ENCODE measurements at places on chromosomes 2 and 18. TPM values are rescaled to one million over a fixed set of nuclear protein-coding genes. Genes with fewer than 3 reads are reported as not detected.

GRCh38 chr2:202335791-202336467, 40.2 kb upstream of the BMPR2 start:
- DNase-seq = no peak

ZNF521 gene
- total RNA-seq = 3.2 TPM

B3GNT7 gene
- total RNA-seq = 149 TPM

FAM124B gene
- total RNA-seq = 0.43 TPM

DNA sequence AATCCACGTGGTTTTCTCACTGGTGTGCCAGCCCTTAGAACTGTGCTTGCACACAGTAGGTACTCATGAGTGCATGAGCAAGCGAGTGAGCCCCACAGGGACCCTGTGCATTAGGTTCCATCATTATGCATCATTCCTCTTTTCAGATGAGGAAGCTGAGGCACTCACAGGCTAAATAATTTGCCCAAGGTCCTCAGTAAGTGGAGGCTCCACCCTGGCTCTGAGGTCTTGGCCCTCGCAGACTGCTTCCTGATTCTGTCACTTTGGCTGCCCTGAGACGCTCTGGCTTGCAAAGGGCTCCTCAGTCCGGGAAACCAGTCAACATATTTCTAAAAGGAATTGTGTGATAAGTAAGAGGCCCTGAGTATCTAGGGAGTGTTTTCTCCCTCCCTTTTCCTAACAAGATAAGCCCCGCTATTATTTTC, 71.7 kb downstream of the IL1R2 start:
- DNase-seq = no peak

DNA sequence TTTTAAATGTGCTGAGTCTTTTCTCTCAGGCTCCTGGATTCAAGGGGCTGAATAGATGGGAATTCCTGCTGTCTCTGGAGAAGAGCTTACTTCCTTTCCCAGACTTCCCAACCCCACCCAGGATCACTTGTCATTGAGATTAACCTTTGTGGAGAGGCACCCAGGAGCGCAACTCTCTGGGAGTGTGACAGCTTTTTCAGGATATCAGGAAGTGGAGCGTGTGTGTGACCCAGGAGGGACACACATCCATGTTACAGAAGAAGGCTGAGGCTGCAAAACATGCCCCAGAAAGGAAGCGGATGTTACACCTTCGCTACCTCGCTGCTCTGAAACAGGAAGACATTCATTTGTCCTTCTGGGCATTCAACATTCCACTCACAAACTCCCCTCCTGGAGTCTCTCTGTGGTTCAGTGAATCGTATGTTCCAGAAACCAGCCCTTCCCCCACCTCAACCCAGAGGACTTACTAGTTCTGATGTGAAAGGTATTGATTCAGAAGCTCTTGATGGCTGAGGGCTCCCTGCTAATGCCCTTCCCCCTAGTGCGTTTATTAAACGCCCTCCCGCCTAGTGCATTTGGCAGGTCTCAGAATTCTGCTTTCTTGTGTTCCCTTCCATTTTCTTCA, 523.9 kb downstream of the TNS1 start:
- no peak for DNase-seq

BCL11A gene
- 40.7 TPM for total RNA-seq

IL37 gene
- 0.82 TPM for total RNA-seq
